Renal pelvis (tissue), 12 donors: ENCODE measurements at places on chromosomes 13 and 19. TPM values are rescaled to one million over a fixed set of nuclear protein-coding genes. Genes with fewer than 3 reads are reported as not detected.

The GIPC1 gene
- 93.8 TPM for polyA plus RNA-seq

The TPTE2 gene
- polyA plus RNA-seq = 0.34 TPM

The ZNF729 gene
- polyA plus RNA-seq = 0.20 TPM

The FPR2 gene
- polyA plus RNA-seq = not detected

The PROZ gene
- polyA plus RNA-seq = 4.8 TPM

The NKPD1 gene
- 0.31 TPM for polyA plus RNA-seq

The LILRA1 gene
- 0.53 TPM for polyA plus RNA-seq

The SERPINE3 gene
- polyA plus RNA-seq = 1.4 TPM

The HIPK4 gene
- polyA plus RNA-seq = 0.16 TPM

The DZIP1 gene
- polyA plus RNA-seq = 65.4 TPM

The LRFN3 gene
- 11.8 TPM for polyA plus RNA-seq

The BRME1 gene
- polyA plus RNA-seq = 7.1 TPM

The DACT3 gene
- polyA plus RNA-seq = 28.5 TPM

The CPAMD8 gene
- 44.0 TPM for polyA plus RNA-seq

The POSTN gene
- 179 TPM for polyA plus RNA-seq

The TMEM150B gene
- 1.6 TPM for polyA plus RNA-seq

GRCh38 chr19:2487842-2488241, 11.9 kb downstream of the GADD45B start:
- DNase-seq = no peak

- DNase-seq = no peak
Measured at GRCh38 chr13:24632382-24633121, 47.7 kb upstream of the ATP12A start.

GRCh38 chr13:33392794-33393405, 107.3 kb upstream of the STARD13 start:
- DNase-seq = no peak

- DNase-seq = peak; percentile 95
Measured at GRCh38 chr19:39403331-39404312, 3.0 kb upstream of the ZFP36 start.

- peak; percentile 95 for DNase-seq
Measured at GRCh38 chr19:51688671-51689571, 4.2 kb upstream of the SPACA6 start.

- peak; percentile 11 for DNase-seq
Measured at GRCh38 chr19:55703790-55704215, 28.8 kb downstream of the EPN1 start.

DNA sequence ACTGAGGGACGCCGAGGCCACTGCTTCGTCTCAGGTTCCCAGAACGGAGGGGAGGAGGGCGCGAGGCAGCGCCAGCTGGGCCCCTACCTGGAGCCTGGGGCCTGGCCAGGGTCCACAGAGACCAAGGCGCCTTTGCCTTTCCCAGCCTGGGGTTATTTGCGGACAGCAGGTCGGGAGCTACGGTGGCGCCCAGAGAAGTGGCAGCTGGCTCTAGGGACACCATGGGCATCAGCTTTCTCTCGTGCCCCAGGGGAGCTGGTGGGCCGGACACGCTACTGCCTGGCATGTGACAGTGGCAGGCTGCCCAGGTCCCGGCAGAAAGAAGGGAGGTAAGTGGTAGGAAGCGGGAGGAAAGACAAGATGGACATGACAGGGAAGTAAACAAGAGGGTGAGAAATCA, 19.0 kb downstream of the AKT2 start:
- DNase-seq = no peak

DNA sequence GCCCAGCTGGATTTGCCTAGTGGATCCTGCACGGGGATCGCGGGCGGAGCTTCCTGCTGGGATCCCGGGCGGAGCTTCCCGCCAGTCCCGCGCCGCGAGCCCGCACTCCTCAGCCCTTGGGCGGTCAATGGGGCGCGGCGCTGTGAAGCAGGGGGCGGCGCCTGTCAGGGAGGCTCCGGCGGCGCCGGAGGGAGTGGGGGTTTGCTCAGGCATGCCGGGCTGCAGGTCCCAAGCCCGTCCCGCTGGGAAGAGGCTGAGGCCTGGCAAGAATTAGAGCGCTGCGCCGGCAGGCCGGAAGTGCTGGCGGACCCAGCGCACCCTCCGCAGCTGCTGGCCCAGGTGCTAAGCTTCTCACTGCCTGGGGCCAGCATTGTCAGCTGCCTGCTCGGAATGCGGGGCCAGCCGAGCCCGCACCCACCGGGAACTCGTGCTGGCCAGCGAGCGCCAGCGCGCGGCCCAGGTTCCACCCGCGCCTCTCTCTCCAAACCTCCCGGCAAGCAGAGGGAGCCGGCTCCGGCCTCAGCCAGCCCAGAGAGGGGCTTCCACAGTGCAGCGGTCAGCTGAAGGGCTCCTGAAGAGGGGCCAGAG, 119.6 kb downstream of the PRR20E start:
- no peak for DNase-seq

GRCh38 chr19:48117515-48118130, 7.0 kb upstream of the PLA2G4C start:
- DNase-seq = no peak

- DNase-seq = no peak
Measured at GRCh38 chr13:45807520-45808099, 43.9 kb downstream of the SIAH3 start.

DNA sequence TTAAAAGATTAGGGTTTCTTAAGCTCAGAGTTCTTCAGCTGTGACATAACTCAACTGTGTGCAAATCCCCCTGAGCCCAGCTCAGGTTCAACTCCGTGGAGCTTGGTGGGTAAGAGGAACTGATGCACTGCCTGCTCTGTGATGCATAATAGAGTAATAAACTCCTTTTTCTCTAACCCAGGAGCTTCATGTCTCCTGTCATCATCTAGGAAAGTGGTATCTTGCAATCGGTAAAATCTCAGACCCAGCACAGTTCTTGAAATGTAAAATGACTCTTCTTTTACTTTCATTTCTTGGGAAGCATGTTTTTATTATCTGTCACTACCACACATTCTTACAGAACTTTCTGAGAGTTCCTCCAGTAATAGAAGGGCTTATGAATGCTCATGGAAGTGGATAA, 123.8 kb upstream of the PCDH9 start:
- no peak for DNase-seq

- DNase-seq = no peak
Measured at GRCh38 chr13:40334616-40335015, 331.8 kb downstream of the FOXO1 start.

- no peak for DNase-seq
Measured at GRCh38 chr13:79405501-79405830, 589 bp downstream of the RBM26 start.

GRCh38 chr19:32318884-32319520, 26.4 kb upstream of the ZNF507 start:
- no peak for DNase-seq
